ENCODE measurements at places on chromosomes 16 and 17. TPM values are rescaled to one million over a fixed set of nuclear protein-coding genes. Genes with fewer than 3 reads are reported as not detected.

DNA sequence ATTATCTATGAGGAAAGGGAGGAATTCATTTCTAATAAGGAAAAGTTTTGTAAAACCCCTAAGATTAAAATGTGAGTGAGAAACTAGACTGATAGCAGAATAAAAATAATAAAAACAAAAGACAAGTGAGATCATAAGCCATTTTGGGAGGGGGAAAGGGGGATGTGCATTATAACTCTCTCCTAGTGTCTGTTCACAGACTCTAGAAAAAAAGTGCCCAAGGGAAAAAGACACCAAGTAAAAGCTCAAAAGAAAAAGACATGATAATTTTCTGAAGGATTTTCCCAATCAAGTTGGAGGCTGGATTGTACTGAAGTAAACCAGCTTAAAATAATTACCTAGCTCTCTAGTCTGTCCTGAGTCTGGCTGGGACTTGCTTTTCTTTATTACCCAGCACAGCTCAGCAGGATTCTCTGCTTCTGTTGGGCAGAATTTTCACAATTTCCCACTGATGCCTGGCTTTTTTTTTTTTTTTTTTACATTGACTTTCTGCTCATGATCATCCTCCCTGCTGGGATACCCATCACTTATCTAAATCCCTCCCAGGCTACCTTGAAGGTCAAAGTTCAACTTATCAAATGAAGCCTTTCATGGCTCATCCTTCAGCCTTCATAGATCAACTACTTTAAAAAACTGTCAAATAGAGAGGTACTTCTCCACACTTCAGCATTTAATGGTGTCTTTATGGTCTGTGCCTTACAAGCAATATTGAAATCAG is 124.2 kb upstream of the KCNJ16 start:
- DNase-seq = no peak

- DNase-seq = no peak
Observed at GRCh38 chr17:39485555-39485954, 24.3 kb downstream of the CDK12 start.

Gene USH1G
- total RNA-seq = not detected

Gene FAM171A2
- total RNA-seq = 0.26 TPM

DNA sequence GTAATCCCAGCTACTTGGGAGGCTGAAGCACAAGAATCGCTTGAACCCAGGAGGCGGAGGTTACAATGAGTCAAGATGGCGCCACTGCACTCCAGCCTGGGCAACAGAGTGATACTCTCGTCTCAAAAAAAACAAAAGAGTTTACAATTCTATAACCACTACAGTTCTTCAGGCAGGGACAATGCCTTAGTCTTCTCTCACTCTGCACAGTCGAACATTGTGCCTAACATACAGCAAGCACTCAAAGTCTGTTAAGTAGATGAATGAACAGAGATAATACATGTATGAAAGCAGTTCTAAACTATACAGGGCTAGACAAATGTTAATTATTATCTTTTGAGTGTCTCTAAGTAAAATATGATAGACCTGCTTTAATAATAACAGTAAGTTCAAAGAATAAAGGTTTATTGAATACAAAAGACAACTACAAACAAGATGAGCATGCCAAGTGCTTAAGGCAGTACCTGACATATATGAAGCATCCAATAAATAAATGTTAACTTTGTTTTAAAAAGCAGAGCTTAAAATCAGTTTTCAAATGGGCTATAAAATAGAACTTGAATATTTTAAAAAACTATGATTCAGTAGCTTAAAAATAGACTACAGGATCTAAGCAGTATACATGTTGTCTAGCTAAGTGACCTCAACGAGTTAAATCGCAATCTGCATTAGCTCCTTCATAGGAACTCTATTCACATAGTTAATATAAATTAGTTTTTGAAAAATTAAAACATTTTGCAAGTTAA is 19.3 kb downstream of the INTS2 start:
- DNase-seq = no peak

Gene PYDC1
- total RNA-seq = not detected

DNA sequence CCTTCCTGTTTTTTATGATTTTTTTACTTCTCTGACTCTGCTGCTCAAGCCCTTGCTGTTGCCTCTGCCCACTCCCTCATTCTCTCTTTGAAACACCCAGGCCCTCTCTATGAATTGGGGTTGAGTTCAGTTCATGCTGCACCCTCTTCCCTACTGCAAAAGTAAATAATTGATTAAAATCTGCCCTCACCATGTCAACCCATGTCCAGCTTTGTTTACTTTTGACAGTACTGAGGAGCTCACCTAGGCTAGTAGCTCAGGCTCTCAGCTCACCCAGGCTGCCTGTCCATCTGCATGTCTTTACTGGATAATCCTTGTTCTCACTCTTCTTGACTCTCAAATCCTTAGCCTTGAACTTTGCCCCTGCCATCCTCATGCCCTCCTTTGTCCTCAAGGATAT is 95.2 kb downstream of the SPACA3 start:
- no peak for DNase-seq

DNA sequence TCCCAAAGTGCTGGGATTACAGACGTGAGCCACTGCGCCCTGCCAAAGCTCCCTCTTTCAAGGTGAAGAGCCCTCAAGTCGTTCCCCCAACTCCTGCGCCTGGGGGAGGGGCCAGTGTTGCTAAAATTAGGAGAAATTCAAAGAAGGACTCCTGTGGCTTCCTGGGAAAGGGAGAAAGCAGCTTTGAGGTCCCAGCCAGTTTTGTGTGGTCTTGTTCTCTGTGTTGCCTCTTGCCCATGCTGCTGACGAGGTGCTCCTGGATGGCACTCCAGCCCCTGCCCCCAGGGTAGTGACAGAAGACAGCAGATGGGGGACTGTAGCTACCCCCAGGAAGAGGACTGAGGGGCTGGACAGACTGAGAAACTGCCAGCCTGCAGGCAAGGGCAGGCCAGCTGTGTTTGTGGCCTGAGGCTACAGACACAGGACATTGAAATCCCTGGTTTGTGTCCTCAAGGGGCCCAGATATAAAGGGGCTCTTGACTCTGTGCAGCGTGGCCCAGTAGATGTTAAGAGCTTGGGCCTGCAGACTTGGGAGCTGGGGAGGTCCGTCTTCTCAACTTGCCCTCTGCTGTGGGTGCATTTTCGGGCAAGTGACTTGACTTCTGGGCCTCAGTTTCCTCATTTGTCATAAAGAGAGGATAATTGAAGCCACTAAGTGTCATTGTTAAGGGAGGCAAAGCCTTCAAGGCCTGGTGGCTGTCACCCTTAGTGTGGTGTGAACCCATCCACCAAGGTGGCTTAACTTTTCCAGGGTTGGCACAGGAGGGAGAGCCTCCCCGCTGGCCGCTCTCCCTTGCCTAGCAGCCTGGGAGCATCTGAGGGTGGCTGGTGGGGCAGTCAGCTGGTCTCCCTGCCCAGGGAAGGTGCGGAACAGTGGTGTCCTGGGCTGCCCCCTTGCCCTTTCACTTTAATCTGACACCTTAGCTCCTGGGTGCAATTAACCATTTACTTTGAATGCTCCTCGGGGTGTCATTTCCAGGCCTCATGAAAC is 4.1 kb downstream of the UBALD2 start:
- DNase-seq = peak; percentile 65

DNA sequence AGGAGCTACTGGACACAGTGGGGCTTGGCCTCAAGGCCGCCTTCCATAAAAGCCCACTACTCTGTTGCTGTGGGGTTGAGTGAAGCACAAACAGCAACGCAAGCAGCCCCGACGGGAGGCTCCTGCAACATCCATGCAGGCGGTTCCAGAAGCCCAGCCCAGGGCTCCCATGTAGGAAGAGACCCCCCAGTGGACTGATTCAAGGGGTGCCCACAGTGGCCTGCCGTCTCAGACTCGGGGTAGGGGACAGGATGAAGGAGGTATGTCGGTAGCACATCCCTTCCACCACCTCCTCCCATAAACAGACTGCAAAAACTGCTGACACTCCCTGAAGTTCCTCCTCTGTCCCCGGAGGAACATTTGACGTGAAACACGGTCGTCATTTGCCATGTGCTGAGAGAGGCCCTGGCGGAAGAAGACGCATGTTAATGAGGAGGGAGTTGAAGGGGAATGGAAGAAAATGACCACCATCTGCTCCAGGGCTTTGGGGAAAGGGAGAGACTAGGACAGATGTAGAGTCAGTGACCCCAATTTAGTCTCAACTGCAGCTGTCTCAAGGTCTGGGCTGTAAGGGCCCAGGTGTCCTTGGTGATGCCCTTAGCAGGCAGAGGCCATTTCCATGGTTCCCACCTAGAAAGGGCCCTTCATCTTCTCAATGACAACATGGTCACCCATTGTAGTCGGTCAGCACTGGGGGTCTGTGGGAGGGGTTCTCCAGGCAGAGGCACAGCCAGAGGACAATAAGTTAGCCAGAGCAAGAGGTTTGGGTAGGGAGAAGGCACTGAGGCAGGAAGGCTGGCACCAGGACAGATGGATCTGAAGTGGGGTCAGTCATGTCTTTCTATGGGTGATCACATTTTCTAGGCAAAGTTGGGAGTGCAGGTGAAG is 200.6 kb downstream of the CPPED1 start:
- no peak for DNase-seq

DNA sequence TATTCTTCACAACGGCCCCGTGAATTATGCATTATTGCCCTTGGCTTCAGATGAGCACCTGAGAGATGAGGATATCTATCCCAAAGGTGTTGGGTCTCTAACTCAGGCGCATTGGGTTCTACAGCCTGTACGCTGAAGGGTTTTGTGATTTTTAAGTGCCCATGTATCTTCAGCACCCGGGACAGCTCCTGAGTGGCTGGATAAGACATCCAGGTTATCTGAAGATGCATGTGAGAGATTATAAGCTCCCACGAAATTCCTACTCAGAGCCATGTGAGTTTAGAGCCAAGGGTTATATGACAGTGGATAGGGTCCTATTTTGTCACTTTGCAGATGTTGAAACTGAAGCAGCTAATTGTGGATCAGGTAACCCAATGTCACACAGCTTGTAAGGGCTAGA is 612.3 kb upstream of the EEF2KMT start:
- DNase-seq = no peak

DNA sequence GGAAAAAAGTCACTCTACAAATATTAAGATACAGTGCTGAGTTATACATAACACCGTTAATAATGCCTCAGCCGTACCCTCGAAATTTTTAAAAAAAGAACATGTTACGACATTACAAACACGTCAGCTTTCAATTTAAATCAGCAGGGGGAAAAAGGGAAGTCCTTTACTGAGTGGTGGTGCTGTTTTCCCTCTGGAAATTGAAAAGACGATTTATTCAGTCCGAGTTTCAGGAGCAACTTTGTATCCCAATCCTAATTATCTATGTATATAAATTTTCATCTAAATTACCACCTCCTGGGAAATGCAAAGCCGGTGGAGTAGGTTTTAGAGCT is 1.3 kb downstream of the NETO2 start:
- no peak for DNase-seq

Gene CD300E
- not detected for total RNA-seq

GRCh38 chr16:81469710-81470535 is 25.3 kb downstream of the CMIP start:
- DNase-seq = peak; percentile 72

Gene MYH10
- 8.1 TPM for total RNA-seq

Gene BIRC5
- 87.7 TPM for total RNA-seq

DNA sequence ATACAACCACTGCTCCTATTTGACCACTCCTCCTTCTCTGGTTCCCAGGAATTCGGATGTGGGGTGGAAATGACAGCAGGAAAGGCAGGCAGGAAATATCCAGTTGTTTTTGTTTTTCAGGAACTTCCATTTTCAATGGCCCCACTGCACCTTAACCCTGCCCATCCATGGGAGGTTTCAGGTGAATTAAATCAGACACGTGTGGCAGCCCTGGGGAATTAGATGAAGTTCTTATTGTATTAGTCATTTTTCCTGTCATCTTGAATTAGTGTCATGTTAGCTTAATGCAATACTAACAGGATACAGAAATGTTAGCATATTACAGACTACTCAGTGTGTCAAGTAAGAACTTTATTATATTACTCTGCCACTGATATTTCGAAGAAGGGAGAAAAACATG is 146.4 kb downstream of the CHD9NB start:
- no peak for DNase-seq

DNA sequence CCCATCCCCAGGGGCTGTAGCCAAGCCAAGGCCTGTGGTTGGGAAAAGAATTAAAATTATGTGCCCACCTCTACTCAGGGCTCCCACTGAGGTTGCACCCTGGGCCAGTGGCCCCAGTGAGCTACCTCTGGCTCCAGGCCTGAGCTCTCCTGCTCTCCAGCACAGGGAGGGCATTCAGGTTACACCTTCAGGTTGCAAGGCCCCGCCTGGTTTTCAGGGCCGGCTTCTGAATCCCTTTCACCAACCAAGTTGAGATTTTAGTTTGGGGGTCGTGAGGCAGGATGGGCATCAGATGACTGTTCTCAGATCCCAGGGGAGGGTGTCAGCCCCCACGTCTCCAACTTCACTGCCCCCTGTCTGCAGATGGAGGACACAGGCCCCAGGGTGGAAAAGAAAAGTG is 8.0 kb upstream of the KATNB1 start:
- DNase-seq = no peak

DNA sequence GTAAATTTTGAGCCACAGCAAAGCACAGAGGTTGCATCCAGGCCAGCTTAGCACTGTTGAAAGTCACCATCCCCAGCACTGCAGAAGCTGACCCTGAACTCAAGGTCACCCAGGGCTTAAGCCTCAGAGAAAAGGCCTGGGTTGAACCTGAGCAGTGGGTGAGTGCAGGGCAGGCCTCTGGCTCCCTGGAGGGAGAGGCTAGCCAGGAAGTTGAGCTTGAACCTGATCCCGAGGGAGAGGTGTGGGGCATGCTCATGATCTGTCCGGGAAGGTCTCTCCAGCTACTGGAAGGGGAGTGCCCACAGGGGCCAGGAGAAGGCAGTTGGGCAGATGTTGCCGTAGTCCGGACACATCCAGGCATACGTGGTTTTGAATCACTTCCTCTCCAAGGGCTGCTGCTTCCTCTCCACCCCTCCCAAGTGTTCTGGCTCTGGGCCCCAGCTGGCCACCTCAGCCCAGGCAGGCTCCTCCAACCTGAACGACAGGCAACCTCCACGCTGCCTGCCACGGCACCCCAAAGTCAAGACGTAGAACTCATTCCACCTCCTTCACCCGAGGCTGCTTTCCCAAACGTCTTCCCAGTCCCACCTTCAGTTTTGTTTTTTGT is 18.4 kb downstream of the CARHSP1 start:
- DNase-seq = peak; percentile 40

GRCh38 chr17:41972571-41973407 is 6.2 kb downstream of the CNP start:
- DNase-seq = no peak

- DNase-seq = no peak
Observed at GRCh38 chr17:47695429-47696376, 1.7 kb downstream of the TBKBP1 start.

DNA sequence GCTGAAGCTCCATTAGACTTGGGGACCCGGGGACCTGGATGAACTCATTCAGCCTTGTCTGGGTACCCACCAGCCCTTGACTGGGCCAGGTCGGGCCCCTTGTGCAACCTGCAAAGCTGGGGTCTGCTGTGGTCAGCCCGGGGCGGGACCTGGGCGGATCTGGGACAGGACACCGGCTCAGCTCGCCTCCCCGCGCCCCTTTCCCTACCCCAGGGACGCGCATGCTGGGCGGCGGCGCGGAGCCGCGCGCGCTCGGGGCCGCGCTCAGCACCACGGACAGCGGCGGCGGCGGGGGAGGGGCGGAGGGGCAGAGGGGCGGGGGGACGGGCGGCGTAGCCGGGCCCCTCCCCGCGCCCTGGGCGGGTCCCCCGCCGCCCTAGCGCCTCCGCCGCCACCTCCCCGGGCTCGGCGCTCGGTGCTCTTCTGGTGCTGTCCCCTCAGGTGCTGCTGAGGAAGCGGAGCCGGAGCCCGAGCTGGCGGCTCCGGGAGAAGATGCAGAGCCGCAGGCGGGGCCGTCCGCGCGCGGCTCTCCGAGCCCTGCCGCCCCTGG is 7.4 kb downstream of the ACD start:
- DNase-seq = no peak
